ENCODE measurements at places on chromosomes 3 and 15. TPM values are rescaled to one million over a fixed set of nuclear protein-coding genes. Genes with fewer than 3 reads are reported as not detected.

- no peak for DNase-seq
Measured at GRCh38 chr3:63523100-63523499, 129.4 kb upstream of the SNTN start.

GRCh38 chr3:152511904-152512303 is 243.2 kb downstream of the MBNL1 start:
- DNase-seq, result no peak

DNA sequence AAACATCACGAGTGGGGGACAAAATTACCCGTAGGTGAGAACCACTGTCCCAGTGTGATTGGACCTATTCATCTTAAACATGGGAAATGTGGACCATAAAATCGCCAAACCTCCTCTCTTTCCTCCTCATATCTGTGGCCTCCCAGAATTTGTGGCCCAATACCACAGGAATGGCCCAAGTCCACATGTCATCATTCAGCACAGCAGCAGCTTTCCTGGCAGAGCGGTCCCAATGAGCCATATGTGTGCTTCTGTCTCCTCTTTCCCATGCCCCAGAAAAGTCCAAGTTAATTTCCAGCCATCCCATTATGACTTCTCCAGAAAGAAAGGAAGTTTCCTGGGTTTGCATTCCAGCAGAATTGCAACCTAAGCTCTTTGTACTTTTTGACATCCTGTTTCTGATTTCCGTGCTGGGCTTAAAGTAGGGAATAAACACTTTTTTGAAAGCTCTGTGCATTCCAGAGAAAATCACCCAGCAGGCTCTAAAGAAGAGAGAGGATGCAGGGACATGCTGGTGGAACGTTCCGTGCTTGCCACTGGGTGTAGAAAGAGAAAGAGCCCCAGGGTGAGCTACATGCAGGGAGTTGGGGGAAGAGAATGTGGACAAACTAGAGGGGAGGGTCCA is 259.4 kb upstream of the PROK2 start:
- no peak for DNase-seq

DNA sequence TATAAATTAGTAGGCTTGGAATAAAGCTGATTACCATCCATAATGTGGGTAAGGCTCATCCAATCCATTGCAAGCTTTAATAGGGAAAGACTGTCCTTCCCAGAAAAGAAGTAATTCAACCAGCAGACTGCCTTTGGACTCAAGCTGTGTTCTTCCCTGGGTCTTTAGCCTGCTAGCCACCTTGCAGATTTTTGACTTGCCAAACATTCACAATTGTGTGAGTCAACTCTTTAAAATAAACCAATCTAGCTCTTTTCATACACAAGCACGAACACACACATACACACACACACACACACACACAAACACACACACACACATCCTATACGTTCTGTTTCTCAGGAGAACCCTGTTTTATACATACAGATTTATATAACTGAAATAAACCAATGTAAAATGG is 248.1 kb downstream of the NAALADL2 start:
- no peak for DNase-seq

DNA sequence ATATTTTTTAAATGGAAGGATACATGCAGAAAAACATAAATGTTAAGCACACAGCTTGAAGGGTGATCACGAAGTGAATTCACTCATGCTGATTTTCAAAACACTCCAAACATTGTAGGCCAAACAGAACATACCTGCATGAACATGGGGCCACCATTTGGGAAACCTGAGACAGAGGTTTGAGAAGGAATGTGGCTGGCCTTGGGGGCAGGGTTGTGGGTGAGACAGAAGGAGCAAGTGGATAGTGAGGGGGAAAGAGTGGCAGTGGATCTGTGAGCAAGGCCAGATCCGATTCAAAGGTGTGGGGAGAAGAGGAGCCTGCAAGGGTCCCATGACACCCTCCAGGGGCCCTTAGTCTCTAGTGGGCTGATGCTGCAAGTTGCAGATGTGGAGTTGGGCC is 94.9 kb downstream of the HMG20A start:
- DNase-seq, result no peak

GRCh38 chr3:31275038-31275572 is 257.6 kb upstream of the STT3B start:
- peak; percentile 51 for DNase-seq

GRCh38 chr15:101025501-101025885 is 106.3 kb downstream of the LRRK1 start:
- DNase-seq, result no peak

GRCh38 chr3:81985996-81986723 is 224.7 kb upstream of the GBE1 start:
- DNase-seq, result no peak

- DNase-seq, result no peak
Measured at GRCh38 chr3:179286331-179286730, 35.4 kb upstream of the KCNMB3 start.

GRCh38 chr3:138063416-138063815 is 52.0 kb downstream of the DZIP1L start:
- no peak for DNase-seq

GRCh38 chr15:30859091-30859874 is 44.4 kb upstream of the FAN1 start:
- peak; percentile 48 for DNase-seq

DNA sequence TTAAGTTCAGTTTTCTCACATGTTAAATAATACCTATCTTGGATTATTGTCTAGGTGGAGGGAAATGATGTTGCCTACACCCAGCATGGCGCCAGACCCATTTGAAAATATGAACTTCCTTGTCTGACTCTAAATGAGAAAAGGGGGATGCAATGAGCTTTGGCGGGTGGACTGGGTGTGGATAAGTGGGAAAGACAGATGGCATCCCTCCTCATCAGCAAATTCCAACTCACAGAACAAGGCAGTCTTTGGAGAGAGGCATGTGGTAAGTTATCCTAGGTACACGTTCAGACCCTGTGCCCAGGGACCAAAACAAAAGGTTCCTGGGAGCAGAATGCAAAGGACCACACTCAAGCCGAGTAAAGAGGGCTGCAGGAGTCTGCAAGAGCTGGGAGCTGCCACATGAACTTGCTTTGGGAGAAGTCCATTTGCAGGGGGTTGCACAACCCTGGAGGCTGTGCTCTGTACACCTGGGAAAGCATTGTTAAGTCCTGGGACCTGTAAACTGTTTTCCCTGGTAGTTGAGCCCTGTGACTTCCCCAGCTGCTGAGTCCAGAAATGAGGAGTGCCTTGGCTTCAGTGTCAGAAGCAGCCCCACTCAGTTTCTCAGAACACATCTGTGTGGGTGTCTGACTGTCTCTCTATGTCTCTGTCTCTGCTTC is 102.3 kb upstream of the TPM1 start:
- no peak for DNase-seq

DNA sequence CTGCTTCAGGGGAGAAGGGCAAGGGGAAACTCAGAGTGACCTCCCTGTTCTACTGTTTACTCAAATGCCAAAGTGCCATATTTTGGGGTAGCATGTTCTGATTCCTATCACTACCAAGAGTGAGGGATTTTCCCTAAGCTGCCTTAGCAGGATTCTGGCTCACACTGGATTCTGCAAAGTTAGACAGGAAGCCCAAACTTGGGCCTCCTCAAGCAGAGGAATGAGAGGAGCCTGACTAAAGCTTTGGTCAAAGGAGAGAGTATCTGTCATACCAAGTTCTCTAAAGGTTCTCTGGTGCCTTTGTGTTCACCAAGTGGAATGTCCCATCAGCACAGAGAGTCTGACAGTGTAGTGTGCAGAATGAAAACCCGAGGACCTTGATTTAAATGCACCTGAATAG is 8.8 kb upstream of the RARB start:
- no peak for DNase-seq

DNA sequence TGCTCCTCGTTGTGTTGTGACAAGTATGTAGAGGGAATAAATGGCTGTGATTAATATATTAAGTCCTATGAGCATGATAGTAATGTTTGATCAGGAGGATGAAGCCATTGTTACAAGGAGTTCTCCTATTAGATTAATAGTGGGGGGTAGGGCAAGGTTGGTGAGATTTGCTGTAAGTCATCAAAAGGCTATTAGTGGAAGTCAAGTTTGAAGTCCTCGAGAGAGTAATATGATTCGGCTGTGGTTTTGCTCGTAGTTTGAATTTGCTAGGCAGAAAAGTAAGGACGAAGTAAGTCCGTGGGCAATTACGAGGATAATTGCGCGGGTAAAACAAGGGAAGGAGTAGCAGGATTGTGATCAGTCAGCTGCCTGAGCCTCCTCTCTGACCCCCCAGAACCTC is 26.0 kb upstream of the BUB1B start:
- no peak for DNase-seq

- no peak for DNase-seq
Measured at GRCh38 chr3:156688632-156689452, 14.5 kb downstream of the TIPARP start.

GRCh38 chr3:145087038-145087437 is 1073.9 kb downstream of the PLOD2 start:
- DNase-seq, result no peak

DNA sequence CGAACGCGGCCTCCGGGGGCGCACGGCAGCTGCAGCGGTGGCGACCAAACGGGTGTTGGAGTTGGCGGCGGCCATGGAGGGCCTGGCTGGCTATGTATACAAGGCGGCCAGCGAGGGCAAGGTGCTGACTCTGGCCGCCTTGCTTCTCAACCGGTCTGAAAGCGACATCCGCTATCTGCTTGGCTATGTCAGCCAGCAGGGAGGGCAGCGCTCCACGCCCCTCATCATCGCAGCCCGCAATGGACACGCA is 725 bp downstream of the FEM1B start:
- no peak for DNase-seq

DNA sequence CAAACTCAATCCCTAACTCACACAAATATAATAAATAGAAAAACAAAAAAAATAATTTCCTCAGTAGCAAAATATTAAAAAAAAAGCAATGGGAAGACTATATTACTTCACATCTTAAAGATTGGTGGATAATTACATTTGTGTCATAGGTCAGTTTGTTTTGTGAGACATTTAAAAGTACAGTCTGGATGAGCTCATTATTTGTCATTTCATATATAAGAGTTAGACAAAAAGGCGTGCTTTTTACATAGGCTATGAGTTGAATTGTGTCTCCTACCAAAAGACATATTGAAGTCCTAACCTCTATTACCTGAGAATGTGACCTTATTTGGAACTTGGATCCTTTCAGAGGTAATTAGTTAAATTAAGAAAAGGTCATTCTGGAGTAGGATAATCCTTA is 710.1 kb upstream of the CBLB start:
- DNase-seq, result no peak

GRCh38 chr3:50536471-50537180 is 30.9 kb downstream of the C3orf18 start:
- no peak for DNase-seq

GRCh38 chr3:160928183-160928726 is 172.2 kb downstream of the PPM1L start:
- DNase-seq, result no peak

- no peak for DNase-seq
Measured at GRCh38 chr3:65128346-65128745, 440.5 kb upstream of the ADAMTS9 start.

GRCh38 chr15:92608866-92609700 is 46.5 kb downstream of the FAM174B start:
- no peak for DNase-seq

GRCh38 chr3:133264920-133265319 is 134.9 kb upstream of the BFSP2 start:
- DNase-seq, result no peak

DNA sequence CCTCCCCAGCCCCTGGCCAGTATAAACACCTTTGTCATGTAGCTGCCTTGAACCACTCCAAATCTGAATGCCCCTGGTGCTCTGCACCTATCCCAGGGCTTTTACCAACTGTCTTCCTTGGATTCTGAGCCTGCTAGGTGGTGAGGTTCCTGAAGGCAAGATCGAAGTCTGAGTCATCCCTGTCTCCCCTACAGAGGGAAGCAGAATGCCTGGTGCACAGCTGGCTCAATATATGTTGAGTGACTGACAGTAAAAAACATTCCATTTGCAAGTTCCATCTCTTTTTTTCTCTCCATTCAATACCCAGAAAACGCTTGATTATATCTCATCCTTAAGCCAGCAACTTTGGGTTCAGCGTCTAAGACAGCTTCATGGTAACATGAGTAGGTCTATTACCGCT is 24.7 kb downstream of the SLC24A1 start:
- DNase-seq, result no peak

Gene SPATA12
- not detected for total RNA-seq

Gene ARPP21
- total RNA-seq, result 5.0 TPM

Gene GREM1
- 31.2 TPM for total RNA-seq

Gene FOXB1
- total RNA-seq, result not detected

Gene KLHDC8B
- total RNA-seq, result 21.0 TPM

Gene ADAMTSL3
- total RNA-seq, result 4.3 TPM

Gene CEMIP
- 2.6 TPM for total RNA-seq

Gene EIF5A2
- total RNA-seq, result 3.9 TPM

Gene ANKRD28
- total RNA-seq, result 102 TPM

Gene C2CD4A
- total RNA-seq, result not detected
